GM23248 (cell line): ENCODE measurements at places on chromosomes 12 and 14. TPM values are rescaled to one million over a fixed set of nuclear protein-coding genes. Genes with fewer than 3 reads are reported as not detected.

- DNase-seq: peak; percentile 46
Measured at GRCh38 chr12:9711664-9712063, 21.2 kb downstream of the CLECL1 start.

- DNase-seq: no peak
Measured at GRCh38 chr14:52481864-52482263, 70.4 kb downstream of the TXNDC16 start.

GRCh38 chr12:86660488-86661147 lies 404.4 kb upstream of the MGAT4C start:
- DNase-seq: peak; percentile 3

- no peak for DNase-seq
Measured at GRCh38 chr12:88145567-88146505, 3.7 kb downstream of the TMTC3 start.

SLC16A7 gene
- polyA plus RNA-seq: 14.0 and 15.7 TPM in 2 replicates
